Activated CD4-positive, alpha-beta T cell treated with anti-CD3 and anti-CD28 coated beads, Interleukin-2, amount 50 U/mL, for 4 hours (primary cell): ENCODE measurements at places on chromosomes 16 and 17.
A peak's percentile ranks its signal among the peaks of the same experiment; 100 is the strongest.

- no peak for DNase-seq
Observed at GRCh38 chr16:66159987-66160386, 206.5 kb upstream of the CDH5 start.

- no peak for DNase-seq
Observed at GRCh38 chr16:88202207-88202745, 180.5 kb upstream of the ZNF469 start.

DNA sequence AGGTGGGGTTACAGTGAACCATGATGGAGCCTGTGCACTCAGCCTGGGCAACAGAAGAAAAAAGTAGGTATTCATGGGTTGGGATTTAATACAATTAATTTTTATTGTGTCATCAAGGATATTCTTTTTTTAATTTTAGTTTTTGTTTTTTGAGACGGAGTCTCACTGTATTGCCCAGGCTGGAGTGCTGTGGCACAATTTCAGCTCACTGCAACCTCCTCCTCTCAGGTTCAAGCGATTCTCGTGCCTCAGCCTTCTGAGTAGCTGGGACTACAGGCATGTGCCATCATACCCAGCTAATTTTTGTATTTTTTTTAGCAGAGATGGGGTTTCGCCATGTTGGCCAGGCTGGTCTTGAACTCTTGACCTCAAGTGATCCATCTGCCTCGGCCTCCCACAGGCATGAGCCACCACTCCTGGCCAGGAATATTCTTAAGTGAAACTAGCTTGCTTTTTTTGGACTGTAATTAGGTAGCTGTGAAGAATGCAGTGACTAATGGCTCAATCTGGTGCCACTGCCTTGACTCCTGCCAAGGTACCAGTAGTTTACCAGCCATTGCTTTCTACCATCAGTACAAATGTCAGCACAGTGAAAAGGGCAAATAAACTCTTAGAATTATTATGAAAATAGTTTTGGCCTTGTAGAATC is 4.8 kb downstream of the PPM1D start:
- no peak for DNase-seq

DNA sequence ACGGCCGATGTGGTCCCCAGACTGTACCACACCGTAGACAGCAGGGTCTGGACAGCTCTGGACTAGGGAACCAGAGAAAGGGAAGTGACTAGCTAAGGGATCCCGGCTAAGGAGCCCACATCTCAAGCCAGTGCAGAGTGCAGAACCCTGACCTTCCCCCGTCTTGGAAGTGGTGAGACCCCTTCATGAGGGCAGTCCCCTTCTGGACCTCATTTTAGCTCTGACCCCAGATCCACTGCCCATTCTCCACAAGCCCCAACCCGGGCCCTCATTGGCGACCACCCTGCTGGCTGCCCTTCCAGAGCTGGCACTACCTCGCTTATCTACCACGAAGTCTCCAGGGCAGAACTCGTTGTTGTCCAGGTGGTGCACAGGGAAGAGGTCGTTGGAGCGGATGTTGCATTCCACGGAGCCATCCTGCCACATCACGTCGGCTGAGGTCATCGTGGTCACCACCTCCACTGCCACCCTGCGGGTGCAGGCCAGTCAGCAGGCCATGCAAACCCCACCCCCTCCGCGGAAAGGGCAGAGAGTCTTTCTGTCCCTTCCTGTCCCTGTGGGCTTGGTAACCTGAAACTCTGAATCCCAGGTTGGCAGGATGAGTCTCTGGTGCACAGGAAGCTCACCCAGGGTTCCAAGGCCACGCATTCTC is 14.2 kb downstream of the SPHK1 start:
- DNase-seq = no peak

GRCh38 chr16:81238296-81239011 is at the start of gene BCO1:
Gene BCO1 (plus strand): TSS chr16:81238689. CDS start chr16:81238909, 220 bp downstream.
- DNase-seq = no peak

DNA sequence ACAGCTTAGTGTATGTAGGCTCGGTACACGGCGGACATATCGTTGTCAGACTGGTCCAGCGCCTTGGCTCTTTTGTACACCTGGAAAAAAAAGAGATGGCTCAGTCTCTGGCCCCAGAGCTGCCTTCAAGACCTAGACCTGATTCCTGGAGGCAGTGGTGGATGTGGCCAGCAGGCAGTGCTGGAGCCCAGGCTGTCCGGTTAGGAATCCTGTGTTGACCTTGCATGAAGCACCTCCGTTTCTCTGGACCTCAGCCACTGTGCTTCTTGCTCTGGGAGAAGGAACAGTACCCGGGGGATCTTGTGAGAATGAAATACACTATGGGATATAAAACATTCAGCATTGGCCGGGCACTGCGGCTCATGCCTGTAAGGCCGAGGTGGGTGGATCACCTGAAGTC is 2.8 kb upstream of the ROGDI start:
- no peak for DNase-seq

- no peak for DNase-seq
Observed at GRCh38 chr17:76944477-76944876, 76.3 kb downstream of the MGAT5B start.

DNA sequence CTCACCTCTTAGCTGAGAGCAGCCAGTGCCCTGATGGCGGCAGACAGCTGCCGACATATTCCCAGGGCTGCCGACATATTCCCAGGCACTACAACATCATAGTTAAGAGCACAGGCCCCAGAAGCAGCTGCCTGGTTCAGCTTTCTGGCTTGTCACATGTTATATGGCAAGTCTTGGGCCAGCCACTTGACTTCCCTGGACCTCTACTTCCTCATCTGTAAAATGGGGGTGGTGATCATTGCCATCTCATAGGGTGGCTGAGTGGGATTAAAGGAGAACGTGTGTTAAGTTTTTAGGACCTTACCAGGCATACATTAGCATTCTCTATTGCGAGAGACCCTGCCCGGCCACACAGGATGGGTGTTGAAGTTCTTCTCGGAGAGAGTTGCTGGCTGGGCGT is 19.1 kb downstream of the CDIPT start:
- no peak for DNase-seq

GRCh38 chr17:48297825-48298224 is 132.2 kb downstream of the SKAP1 start:
- DNase-seq = no peak

DNA sequence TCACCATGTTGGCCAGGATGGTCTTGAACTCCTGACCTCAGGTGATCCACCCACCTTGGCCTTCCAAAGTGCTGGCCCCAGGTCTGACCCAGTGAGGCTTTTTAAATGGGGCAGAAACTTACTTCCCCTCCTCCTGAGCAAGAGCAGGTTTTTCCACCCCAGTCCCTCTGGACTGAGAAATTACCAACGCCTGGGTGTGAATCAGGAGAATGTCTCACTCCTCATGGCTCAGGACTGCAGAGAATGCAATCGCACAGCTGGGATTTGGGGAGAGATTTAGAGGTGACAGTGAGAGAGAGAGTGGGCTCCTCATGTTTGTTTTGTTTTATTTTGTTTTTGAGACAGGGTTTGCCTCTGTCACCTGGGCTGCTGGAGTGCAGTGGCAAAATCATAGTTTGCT is 203.6 kb downstream of the RAB11FIP4 start:
- no peak for DNase-seq

GRCh38 chr17:55134486-55135157 is 130.1 kb upstream of the HLF start:
- no peak for DNase-seq

DNA sequence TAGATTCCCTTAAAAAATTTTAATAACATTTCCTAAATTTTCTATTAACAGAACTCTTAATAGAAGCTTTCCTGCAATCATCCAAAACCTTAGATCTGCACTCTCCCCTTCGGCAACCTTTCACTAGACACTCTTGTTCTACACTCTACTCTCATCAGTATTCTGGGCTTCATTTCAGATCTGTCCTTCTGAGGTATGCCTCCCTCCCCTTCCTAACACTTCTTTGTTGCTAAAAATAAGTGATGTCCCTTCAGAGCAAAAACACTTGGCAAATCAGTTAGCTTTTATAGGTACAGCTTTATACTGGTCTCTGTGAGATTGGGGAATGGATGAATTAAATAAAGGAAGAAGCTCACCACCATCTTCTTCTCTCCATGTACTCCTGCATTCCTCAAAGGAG is 28.2 kb upstream of the GNAO1 start:
- no peak for DNase-seq

GRCh38 chr16:89556750-89557689 is 3.5 kb upstream of the RPL13 start:
- DNase-seq = peak; percentile 88
